ENCODE measurements at places on chromosomes 3 and 15.

DNA sequence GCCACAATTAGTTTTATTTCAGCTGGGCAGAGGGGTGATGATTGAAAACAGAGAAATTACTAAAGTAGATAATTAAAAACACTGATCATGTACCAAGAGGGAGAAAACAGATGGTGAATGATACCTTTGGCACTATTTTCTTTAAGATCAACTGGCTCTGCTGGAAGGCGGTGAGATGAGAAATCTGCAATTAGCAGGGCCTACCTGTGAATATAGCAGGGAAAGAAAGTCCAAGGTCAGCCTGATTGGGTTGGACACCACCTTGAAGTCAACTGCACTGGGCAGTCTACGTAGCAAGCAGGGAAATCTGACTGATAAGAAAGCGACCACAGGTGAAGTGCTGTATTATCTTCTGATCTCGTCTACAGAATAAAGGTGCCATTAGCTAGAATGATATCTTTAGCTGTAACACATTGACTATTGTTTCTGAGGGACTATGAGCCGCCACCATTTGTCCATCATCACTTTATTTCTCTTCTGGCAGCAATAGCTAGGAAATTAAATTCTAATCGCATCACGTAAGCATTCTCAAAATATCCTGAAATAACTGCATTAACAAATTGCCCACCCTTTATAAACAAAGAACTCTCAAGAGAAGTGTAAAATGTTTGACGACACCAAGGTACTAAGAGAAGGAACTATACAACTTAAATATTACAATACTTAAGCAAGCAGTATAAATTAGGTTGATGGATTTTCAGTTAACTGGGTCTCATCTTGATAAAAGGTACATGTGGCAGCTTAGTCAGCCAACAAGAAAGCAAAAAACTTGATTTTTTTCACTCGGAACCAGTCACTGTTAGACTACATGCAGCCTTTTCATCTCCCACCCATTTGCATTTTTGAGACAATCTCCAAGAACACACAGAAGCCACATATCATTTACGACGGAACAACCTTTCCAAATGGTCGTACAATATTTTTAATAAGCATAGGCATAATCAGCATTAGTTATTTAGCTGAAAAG is 1.3 kb downstream of the NEDD4 start:
- DNase-seq, result no peak

GRCh38 chr3:171323938-171324536 is 136.2 kb downstream of the TNIK start:
- no peak for DNase-seq

GRCh38 chr3:185457376-185457775 is 41.5 kb downstream of the TMEM41A start:
- DNase-seq, result no peak

DNA sequence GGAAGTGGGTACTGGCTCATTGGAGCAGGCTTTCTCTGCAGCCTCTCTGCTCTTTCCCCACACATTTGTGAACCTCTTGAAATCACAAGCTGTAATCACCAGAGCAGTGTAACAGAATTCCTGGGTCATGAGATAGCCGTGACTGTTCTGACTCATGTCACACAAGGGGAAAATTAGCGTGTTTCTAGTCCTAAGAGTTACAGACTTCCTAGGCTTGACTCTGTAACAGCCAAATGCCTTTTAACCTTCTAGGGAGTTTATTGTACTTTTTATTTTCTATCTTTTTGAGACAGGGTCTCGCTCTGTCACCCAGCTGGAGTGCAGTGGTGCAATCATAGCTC is 54.7 kb upstream of the TRAK1 start:
- no peak for DNase-seq

GRCh38 chr15:95973566-95974256 is 356.8 kb upstream of the NR2F2 start:
- DNase-seq, result no peak

DNA sequence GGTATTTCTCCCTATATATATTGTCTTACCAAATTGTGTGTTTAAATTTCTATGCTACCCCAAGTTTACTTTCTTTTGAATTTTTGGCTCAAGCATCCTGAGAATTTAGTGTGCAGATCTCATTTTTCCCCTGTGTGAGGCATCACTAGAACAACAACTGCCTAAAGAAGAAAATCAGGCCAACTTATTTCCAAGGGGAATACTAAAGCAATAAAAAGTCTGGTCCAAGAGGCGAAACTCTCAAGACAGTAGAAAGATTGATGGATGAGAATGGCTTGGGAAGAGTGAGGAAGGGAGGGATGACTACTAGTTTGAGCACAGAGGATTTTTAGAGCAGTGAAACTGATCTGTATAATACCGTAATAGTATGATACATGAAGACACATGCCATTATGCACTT is 86.3 kb upstream of the CFAP20DC start:
- no peak for DNase-seq

GRCh38 chr3:160434071-160434470 is 15.5 kb downstream of the TRIM59 start:
- no peak for DNase-seq

DNA sequence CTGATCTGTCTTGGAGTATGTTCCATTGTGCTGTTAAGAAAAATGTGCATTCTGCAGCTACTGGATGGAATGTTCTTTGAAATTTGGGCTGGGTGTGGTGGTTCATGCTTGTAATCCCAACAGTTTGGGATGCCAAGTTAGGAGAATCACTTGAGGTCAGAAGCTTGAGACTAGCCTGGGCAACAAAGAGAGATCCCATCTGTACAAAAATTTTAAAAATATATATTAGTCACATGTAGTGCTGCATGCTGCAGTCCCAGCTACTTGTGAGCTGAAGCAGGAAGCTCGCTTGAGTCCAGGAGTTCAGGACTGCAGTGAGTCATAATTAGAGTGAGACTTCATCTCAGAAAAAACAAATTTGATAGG is 62.8 kb upstream of the PLSCR4 start:
- DNase-seq, result no peak

DNA sequence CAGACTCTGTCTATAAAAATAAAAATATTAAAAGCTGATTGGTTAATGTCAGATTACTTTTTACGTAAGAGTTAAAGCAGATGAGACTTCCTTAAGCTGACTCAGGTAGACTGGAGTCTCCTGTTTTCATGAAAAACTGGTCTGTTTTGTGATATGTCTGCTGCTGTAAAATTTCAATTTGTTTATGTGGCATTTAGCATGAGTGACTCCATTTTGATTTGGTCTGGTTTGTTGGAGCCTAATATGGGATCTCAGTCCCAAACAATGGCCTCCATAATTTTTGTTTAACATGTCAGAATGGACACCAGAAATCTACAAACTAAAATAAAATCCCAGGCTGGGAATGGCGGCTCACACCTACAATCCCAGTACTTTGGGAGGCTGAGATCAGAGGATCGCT is 57.8 kb upstream of the LEKR1 start:
- DNase-seq, result no peak

- DNase-seq, result no peak
Measured at GRCh38 chr15:90916461-90916860, 13.4 kb downstream of the MAN2A2 start.

GRCh38 chr15:65998486-65998885 is 129.2 kb downstream of the RAB11A start:
- DNase-seq, result no peak

- no peak for DNase-seq
Measured at GRCh38 chr15:49270541-49271421, 100.7 kb downstream of the GALK2 start.

GRCh38 chr3:183255348-183255730 is 2.3 kb downstream of the B3GNT5 start:
- DNase-seq, result no peak

DNA sequence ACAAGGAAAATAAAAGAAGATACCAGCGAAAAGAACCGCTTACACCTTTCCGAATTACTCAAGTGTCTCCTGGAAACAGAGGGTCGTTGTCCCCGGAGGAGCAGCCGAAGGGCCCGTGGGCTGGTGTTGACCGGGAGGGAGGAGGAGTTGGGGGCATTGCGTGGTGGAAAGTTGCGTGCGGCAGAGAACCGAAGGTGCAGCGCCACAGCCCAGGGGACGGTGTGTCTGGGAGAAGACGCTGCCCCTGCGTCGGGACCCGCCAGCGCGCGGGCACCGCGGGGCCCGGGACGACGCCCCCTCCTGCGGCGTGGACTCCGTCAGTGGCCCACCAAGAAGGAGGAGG is 325 bp downstream of the ALCAM start:
- no peak for DNase-seq

DNA sequence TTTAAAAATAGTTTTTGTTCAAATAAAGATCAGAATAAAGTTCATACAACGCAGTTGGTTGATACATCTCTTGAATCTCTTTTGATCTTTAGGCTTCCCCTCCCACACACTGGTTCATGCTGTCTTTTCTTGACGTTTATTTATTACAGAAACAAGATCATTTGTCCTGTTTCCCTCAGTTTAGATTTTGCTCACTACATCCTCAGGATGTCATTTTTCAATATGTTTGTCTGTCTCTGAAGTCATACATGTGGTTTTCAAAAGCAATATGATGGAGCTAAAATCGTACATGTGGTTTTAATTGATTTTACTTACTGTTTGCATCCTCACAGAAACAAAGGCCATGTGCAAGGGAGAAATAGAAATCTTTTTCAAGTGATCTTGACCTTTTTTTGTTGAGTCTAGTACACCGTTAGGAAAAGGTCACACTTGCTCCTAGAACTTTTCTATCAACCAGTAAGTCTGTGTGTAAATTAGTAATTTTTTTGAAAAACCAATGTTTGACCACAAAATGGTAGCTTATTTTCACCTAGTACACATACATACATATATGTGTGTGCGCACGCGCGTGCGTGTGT is 63.7 kb upstream of the SENP5 start:
- no peak for DNase-seq

GRCh38 chr3:197994736-197995135 is 34.7 kb downstream of the LMLN start:
- no peak for DNase-seq
